ENCODE measurements at places on chromosomes 2 and 18.

DNA sequence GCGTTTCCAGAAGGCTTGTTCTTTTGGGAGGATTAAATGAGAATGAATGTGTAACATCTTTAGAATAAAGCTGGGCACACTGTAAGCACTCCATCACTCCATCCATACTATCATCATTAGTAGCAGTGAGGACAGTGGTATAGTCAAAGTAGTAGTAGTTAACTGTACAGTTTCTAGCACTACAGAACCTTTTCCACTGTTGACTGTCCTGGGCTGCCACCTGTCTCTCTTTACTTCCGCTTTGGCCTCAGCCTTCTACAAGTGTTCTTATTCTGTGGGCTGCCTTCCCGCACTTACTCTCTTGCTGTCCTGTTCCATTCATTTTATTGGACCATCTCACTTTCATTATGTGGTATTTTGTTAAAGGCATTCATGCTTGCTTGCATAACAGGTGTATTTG is 3.3 kb downstream of the SLC9A2 start:
- DNase-seq, result no peak

DNA sequence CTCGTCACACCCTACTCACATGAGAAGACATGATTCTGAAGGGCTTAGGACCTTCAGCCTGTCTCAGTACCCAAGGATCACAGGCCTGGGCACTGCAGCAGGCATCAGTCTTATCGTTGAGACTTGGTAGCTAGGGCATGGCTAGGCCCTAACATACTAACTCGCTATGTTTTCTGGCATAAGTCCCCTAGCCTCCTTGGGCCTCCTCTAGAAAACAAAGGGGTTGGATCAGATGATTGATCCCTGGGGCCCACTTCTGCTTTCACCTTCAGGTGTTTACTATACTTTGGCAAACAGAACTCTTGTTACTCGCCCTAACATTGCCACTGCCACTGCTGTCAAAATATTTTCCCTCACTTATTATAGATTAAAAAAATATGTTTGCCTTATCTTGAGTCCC is 44.2 kb downstream of the VSNL1 start:
- no peak for DNase-seq

- no peak for DNase-seq
These were observed 35.1 kb downstream of the MYO7B start for GRCh38 chr2:127570282-127571250.

DNA sequence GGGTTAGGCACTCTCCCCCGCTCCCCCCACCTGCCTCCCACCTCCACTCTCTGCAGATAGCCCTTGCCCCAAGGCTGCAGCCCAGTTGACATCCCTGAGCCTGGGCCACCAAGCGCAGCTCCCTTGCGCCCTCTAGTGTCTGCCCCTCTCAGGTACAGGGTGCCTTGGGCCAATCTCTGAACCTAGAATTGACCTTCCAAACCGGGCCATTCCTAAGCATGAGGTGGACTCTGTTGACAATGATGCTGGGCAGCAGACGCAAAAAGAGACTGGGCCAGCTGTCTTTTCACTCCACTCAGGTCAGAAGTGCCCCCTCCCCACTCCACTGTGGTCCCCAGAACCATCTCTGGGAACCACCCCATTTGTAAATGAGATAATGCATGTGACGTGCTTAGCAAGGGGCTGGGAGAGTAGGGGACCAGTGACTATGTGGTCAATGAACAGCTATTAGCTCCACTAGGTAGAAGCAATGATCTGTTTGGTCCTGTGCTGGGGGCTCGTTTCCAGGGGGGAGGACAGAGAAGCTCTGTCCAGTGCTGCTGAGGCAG is 43.3 kb upstream of the PLB1 start:
- DNase-seq, result no peak

DNA sequence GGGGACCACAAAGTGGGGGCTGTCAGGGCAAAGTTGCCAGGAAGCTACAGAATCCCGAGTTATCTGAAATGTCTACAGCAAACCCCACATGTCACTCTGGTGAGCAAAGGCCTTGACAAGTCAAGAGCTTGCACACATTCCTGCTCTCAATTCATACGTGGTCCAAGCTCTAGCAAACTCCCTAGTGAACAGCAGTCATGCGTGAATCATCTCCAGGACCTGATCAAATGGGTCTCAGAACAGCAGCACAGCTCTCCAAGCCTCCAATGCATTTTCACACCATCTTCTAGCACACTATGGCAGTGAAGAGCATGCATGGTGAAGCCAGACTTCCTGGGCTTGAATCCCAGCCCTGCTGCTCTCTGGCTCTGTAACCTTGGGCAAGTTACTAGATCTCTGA is 68.5 kb downstream of the MYO5B start:
- no peak for DNase-seq

DNA sequence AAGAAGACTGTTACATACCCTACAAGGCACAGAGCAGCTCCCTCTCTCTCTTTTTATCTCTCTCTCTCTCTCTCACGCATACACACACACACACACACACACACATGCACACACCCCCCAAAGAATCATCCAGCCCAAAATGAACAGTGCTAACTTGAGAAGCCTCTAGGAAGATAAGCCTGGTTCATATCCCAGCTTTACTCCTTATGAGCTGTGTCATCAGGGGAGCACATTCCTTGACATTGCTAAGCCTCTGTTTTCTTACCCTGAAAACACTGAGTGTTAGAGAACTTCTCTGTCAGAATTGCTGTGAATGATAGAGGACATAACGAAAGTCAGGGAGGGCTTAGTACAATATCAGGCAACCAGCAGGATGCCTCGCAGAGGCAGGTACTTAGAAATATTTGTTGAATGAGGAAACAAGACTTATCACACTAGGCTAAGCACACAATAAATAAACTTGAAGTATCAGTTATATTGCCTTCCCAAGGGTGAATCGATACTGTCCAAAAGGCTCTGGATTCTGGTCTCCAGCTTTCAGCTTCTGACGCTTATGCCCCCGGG is 725.6 kb upstream of the ID2 start:
- DNase-seq, result no peak

- DNase-seq, result no peak
These were observed 70.3 kb downstream of the ASXL2 start for GRCh38 chr2:25808006-25808383.

All from urinary bladder (tissue), 4 donors.